ENCODE measurements at places on chromosomes 2 and 18. TPM values are rescaled to one million over a fixed set of nuclear protein-coding genes. Genes with fewer than 3 reads are reported as not detected.

ABCA12 gene
- not detected for total RNA-seq

POTEI gene
- total RNA-seq, result not detected

DSEL gene
- total RNA-seq, result 32.3 TPM

PASK gene
- total RNA-seq, result 1.5 TPM

DUSP2 gene
- 6.6 TPM for total RNA-seq

TMEM214 gene
- 36.8 TPM for total RNA-seq

TUBA3E gene
- not detected for total RNA-seq

MLPH gene
- total RNA-seq, result 11.7 TPM

ESPNL gene
- total RNA-seq, result 5.0 TPM
